CD4-positive, alpha-beta T cell (primary cell): ENCODE measurements at places on chromosomes 4 and X.
A peak's percentile ranks its signal among the peaks of the same experiment; 100 is the strongest.

- DNase-seq: no peak
Measured at GRCh38 chrX:13690836-13691235, 1.9 kb downstream of the RAB9A start.

GRCh38 chr4:185142564-185142911, 528 bp upstream of the SLC25A4 start:
- no peak for DNase-seq

- DNase-seq: no peak
Measured at GRCh38 chr4:16196482-16197393, 29.5 kb downstream of the TAPT1 start.

GRCh38 chrX:150627957-150628356, 59.5 kb downstream of the MTM1 start:
- DNase-seq: no peak

GRCh38 chr4:128513664-128514484, 226.3 kb upstream of the PGRMC2 start:
- no peak for DNase-seq

DNA sequence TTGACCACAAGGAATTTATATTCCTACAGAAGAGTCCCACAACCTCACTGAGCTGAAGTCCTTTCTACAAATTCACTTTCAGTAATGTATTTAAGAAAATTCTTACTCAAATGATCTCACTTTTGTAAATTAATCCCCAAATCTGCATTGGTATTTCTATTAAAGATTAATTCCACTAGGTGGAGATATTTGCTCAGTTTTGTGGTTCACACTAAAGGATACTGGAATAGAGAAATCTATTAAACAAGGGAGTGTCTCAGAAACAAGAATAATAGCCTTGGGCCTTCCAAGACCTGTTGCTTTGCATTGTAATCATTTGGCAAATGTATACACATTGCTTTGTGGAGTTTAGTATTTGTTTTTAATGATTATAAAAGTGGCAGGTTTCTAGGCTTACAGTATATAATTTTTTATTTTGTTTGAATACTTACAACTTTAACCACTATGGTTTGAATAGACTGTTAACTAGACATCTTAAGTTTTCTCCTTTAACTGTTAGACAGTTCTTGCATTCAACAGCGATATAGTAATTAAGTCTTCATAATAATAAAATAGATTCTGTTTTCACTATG, 25.9 kb downstream of the CFAP299 start:
- peak; percentile 48 for DNase-seq

DNA sequence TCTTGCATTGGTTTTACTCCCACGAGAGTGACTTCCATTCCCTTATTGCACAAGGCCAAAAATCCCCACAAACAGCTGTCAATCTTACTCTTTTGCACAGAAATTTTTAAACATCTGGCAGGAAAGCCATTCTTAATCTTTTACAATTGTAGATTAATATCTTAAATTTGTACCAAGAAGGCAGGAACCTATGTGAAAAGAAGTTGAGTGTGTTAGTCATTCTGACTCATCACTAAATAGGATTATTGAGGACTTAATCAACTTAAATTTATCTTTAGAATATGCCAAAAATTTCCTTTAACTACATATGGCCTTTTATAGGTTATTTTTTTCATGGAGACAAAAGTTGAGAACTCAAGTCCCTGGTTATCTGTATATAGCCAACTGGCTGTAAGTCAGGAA, 49.0 kb upstream of the VEGFC start:
- DNase-seq: no peak

DNA sequence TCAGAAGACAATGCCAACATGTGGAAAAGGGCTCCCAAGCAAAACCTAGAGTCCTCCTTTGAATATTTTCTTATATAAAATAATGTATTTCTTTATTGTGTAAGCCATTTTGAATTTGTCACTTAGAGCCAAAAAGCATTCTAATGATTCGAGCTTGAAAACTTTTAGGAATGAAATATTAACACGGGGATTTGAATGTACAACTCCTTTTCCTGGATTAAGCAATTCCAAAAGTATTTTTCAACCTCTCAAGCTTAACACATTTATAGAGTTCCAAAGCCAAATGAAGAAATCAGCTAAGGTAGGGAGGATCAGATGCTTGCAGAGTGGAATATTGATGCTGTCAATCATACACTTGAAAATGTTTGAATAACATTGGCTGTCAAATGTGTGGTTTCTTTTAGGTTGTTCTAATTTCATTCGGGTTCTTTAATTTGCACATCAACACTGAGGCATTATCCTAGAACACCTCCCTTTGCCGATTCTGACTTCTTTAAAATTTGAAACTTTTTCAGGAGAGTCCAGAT, 67.2 kb upstream of the ETNPPL start:
- no peak for DNase-seq

DNA sequence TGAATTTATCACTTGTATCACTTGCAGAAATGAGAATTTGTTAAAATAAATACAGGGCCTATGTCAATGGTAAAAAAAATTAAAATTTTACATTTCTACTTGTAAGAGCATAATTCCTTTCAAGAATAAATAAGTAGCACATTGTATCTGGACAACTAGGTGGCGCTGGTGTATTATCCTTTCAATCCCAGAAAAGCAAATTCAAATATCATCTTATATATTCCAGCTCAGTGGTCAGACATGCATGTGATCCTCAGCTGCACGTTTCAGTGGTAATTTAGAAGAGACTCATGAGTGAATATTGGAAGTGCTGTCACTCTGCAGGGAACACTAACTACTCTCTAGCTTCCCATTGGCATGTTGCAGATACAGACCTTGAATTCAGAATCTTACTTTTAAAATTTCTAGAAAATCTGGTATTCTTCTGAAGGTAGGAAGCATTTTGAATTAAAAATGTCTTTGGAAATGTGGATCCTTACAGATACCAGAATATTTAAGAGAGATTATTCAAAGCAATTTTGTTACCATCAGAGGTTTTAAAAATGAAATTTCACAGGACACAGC, 1414.7 kb upstream of the TENM3 start:
- DNase-seq: no peak

GRCh38 chr4:26372525-26373172, 51.8 kb downstream of the RBPJ start:
- peak; percentile 60 for DNase-seq

- DNase-seq: no peak
Measured at GRCh38 chr4:67103001-67103747, 442.1 kb downstream of the CENPC start.

DNA sequence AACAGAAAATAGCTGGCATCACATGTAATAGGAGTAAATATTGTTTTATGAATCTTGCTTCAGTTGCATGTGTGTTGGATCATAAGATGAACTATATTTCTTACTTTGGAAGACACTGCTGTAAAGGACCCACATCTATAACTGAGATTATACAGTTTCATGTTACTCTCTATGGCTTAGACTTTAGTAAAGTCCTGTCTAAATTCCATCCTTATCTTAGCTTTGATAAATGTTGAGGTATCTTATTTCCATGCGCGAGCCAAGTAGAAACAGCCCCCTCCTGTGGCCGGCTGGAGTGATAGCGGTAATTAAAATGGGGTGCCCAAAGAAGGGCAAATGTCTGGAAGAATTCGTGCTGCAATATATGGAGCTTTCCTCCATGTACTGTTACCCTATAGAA, 43.0 kb downstream of the CCDC158 start:
- DNase-seq: peak; percentile 63

- DNase-seq: no peak
Measured at GRCh38 chr4:121717680-121718237, 21.0 kb upstream of the ANXA5 start.

- DNase-seq: peak; percentile 64
Measured at GRCh38 chr4:108172231-108172752, 3.6 kb upstream of the LEF1 start.

DNA sequence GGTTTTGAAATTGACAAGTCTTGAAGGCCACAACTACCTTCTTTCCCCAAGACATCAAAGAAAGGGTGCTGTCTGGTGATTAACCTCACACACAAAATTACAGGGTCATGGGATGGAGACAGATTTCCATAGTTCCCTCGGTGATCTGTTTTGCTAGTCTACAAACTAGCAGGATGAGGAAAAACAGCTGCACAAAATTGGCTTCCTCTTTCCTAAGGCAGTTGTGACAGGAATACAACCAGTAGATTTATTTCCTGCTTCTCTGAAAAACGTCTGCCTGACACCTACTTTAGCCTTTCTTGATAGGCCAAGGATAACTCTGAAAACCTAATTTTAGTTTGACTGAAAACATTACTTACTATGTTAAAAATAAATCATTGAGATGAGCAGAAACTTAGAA, 39.6 kb downstream of the DKK2 start:
- no peak for DNase-seq

DNA sequence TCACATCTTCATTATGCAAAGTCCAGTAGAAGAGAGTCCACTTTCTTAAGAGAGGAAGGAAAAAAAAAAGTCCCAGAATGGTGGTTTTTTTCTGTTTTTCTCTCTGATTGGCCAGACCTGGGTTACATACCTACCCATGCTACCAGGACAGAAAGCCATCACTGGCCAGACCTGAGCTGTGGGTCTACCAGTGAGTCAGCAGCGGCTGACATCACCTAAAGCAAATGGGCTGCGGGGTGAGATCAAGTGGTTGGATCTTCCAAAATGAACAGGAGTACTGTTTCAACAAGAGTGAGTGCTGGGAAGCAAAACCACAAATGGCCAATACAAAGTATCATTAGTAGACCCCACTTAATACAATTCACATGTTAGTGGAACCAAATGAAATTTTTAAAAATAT, 1.6 kb upstream of the NDST3 start:
- no peak for DNase-seq

- no peak for DNase-seq
Measured at GRCh38 chr4:153014460-153014859, 78.3 kb downstream of the FHDC1 start.

DNA sequence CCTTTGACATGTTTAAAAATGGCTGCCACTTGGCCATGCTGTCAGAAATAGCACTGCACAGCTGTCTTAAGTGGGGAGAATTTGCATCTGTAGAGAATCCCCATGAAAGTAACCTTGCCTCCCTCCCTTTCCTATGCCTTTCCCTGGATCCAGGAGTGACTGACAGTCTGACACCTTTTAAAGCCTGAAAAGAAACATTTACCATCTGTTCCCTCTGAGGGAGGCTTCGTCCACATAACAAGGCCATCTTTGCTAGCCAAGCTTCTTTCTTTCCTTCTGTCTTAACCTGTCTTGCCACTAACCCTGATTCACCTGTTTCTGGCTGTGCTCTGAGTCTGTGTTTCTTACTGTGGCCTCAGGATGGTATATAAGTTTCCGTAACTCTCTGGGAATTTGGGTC, 21.3 kb upstream of the AADAT start:
- no peak for DNase-seq

DNA sequence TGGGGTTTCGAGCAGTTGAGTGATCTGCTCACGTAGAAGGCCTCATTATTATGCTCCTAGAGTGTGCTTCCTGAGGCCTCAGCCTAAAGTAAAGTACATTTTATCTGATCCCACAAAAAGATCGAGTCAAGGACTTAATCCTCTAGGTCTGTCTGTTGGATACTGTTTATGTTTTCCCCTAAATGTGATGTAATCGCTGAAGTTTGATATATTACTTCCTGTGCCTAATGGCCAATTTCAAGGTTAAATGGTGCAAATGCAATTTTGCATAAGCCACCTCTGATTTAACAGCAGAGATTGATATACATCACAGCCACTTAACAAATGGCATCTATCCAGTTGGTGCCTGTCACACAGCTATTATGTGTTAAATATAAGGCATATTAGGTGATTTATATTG, 19.4 kb upstream of the SERTM2 start:
- no peak for DNase-seq

GRCh38 chr4:139710073-139710472, 44.5 kb downstream of the MGST2 start:
- DNase-seq: no peak

GRCh38 chrX:136584545-136584944, 52.5 kb downstream of the VGLL1 start:
- no peak for DNase-seq

DNA sequence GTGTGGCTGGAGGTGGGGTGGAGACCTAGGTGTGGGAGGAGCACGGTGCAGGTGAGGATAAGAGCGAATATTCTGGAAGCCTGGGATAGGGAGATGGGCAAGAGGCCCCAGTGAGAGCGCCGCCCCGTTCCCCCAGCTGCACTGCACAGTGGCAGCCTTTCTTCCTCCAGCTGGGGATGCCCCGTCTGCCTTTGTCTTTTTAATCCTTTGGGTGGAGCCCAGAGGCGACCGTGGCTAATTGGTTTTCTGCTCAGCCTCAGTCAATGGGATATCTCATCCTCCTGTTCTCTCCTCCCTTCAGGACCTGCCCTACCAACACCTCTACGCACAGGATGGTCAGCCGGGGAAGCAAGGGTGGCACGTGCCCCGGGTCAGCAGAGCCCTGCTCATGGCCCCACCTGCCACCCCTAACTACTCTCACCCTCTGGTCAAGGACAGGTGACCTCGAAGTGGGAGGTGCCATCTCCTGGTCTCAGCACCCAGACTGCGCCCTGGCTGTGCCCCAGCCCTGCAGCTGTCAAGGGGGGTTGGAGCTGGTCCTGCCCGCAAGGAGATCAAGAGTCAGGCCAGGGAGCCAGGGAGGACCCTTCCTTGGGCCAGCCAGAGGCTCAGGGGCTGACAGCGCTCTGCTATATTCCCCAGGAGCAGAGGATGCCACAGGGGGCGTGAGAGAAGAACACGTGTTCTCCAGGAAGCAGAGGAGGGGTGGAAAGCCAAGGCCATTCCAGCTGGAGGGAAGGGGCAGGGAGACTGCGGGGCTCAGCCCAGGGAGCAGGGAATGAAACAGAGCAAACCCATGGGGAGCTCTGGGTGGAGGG, 64.0 kb downstream of the ADRA2C start:
- no peak for DNase-seq

GRCh38 chr4:113289766-113290165, 240.3 kb downstream of the ANK2 start:
- DNase-seq: no peak

DNA sequence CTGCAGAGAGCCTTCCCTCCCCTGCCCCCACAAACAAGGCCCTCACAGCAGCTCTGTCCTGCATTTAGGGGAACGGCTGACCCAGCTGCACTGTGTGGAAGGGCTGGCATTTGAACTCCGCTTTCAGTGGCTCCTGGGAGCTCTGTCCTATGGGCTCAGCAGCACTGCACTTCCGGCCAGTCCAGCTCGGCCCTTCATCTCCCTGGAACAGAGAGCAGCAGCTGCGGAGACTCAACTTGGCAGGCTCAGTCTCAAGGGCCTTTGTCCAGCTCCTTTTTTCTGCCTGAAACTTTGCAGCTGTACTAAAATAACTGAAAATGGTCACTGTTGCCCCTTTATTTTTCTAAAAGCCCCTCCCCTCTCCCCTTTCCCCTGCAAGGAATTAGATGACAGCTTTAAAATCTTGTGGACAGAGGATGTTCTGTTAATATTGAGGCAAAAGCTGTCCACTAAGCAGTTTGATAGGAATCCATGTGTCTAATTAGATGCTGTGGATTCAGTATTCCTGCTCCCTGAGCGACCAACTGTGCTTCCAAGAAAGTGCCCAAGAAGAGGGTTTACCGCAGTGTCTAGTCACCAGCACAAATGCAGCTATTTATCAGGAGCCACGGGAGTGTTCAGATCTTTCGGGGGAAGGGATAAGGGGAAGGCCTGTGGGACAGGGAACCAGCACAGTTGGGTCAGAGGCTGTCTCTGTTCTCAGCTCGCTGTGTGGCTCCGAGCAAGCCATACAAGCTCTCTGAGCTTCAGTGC, 133.1 kb downstream of the AFAP1 start:
- no peak for DNase-seq

GRCh38 chr4:21061902-21062301, 361.6 kb downstream of the PACRGL start:
- DNase-seq: no peak

GRCh38 chrX:56812515-56813105, 83.6 kb downstream of the NBDY start:
- peak; percentile 33 for DNase-seq
